Fibroblast of skin of scalp (primary cell): ENCODE measurements at places on chromosomes 12 and 14.

DNA sequence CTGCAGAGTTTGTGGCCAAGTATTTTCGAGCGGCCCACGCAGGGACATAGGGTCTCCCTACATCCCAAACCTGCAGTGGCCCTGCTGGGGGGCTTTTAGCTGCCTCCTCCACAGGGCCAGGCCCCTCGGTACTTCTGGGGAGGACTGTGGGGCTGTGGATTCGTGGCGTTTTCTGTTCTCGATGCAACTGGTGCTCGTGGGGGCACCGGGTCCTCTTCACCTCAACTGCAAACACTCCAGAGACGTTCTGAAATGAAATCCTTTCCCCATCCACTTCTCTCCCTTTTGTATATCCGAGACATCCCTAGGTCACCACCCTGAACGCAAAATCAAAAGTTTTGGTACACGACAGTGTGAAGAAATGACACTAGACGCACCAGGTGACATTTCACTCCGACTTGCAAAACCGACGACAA, 2.3 kb downstream of the RFX4 start:
- no peak for DNase-seq

GRCh38 chr12:106690569-106691305, 83.7 kb upstream of the RIC8B start:
- DNase-seq: no peak

DNA sequence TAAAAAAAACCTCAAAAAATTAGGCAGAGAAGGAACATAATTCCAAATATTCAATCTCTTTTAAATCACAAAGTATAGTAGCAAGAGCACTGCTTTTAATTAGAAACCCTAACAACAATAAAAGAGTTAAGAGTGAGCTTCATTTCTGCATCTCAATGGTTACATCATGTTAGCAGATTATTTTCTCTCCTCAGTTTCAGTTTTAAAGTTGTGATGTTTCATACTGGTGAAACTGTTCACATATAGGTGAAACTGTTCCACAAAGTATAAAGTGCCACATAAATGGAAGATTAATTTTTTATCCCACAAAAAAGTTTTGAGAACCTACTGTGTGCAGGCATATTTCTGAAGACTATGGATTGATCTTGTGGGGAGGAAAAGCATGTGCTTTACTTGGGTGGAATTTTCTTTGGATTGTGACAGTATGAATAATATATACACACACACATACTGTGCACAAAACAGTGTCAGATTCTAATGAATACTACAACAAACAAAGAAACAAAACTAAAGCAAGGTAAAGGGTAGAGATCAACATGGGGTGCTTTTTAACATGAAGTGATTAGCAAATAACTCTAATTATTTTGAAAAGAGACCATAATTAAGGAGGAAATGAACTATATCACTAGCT, 17.1 kb downstream of the LUM start:
- peak; percentile 30 for DNase-seq

DNA sequence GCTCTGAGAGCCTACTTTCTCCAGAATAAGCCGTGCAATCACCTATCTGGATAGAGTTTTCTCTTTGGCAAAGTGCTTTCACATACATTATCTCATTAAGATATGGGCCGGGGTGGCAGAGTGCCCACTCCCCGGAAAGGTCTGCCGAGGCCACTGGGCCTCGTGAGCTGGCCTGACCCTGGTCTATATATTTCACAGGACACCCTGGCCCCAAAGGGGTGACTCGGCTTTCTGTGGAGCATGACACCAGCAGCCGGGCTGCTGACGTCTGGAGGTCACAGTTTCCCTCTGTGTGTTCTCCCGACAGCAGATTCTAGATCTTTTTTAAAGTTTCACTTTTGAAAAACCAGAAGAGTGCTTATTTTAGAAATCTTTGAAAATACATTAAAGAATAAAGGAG, 27.9 kb upstream of the ATP2A2 start:
- no peak for DNase-seq

- DNase-seq: no peak
Observed at GRCh38 chr14:54310151-54310850, 86.5 kb upstream of the CDKN3 start.

DNA sequence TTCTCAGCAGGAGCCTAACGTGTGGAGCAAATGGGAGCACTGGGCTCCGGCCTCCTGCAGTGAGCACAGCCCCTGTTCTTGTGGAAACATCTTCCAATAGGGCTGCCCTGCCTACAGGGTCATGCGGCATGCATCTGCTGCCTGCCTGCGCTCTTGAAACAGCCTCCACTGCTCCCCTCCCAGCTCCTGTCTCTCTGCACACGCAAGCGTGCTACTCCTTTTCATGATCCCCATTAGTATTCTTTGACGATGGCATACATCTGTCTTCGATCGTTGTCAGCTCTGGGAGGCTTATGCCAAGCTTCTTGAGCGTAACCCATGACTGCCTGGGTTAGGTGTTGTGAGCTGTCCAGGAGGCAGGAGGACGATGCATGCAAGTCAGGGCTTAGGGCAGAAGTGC, 23.1 kb downstream of the NTF3 start:
- no peak for DNase-seq

- DNase-seq: peak; percentile 74
Observed at GRCh38 chr12:42326541-42327226, 717 bp downstream of the PPHLN1 start.

DNA sequence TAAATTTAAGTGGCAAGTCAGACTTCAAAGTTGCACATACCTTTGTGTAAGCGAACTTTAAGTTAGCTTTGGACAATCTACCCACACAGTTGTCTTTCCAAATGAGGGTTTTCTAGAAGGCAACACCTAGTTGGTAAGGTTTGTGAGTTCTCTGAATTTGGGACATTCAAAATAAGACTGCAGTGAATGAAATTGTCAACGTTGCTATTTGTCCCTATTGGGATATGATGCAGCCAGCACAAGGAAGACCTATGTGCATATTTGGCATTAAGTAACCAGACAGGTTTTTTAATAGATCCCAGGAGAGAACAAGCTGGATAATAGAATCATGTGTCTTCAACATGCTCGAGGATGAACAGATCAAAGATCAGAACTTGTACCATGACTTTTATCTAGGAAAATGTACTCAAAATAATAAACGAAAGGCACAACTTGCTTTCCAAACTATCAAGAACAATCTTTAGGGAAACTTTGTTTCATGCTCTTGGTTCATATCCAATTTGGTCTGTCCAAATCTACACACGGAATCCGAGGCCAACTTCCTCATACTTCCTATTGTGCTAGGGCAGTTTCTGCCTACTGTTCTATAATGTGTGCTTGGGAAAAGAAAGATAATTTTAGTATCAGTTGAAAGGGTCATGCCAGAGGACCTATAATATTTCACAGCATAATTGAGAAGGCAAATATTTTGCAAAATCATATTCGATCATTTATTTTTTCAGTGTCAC, 284.2 kb upstream of the SOX5 start:
- DNase-seq: no peak

- no peak for DNase-seq
Observed at GRCh38 chr12:57826966-57827365, 8.4 kb upstream of the AVIL start.

DNA sequence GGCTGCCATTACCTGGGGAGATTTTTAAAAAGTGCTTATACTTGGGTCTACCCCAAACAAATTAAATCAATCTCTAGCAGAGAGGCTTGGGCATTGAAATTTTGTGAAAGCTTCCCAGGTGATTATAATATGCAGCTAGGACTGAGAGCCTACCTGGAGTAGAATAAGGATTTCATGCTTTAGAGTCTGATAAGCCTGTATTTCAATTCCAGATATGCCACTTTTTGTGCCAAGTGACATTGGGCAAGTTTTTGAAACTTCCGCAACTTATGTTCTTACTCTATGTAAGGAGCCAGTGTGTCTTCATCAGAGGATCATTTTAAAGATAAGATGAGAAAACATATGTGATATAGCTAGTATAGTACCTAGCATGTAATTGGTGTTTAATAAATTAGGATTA, 159.8 kb upstream of the LRIG3 start:
- no peak for DNase-seq

DNA sequence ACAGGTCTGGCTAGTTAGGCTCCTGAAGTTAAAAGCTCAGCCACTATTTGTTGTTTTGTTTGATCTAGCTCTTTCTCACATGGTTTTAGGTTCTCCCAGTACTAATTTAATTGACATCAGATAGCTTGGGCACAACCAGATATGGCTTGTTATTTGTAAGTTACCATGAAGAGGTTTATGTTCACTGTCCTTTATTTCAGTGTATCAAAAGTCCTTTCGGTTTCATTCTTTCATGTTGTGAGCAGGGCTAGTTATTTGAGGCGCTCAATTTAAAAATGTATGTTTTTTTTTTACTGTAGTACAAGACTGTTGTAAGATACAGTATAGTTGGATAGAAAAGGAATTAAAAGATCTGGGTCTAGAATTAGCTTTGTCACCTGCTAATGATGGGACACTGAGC, 7.0 kb downstream of the GPX2 start:
- DNase-seq: no peak

GRCh38 chr12:94990222-94990621, 13.3 kb downstream of the NDUFA12 start:
- no peak for DNase-seq

- DNase-seq: no peak
Observed at GRCh38 chr12:118714051-118714460, 267.3 kb upstream of the SRRM4 start.

GRCh38 chr12:26195641-26196420, 458 bp downstream of the SSPN start:
- peak; percentile 55 for DNase-seq

DNA sequence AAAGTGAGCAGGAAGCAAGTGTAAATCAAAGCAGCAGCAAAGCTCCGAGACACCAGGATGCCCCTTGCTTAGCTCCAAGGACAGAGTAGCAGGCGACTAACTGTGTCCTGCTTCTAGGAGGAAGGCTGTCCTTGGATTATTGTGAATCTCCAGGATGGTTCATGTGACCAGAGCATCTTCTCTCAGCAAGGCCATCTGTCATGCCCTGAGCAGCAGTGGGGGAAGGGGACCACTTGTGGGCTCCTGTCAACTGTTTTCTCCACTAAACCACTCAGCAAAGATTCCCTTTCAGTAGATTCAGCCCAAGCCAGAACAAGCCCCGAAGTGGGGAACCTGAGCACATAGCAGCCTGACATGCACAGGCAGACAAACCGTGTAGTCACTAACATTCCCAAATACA, 19.4 kb downstream of the MAP3K9 start:
- DNase-seq: no peak

- DNase-seq: peak; percentile 40
Observed at GRCh38 chr14:54902521-54903420, at the start of gene GCH1. TSS of gene GCH1 (minus strand) at chr14:54902826. CDS start at chr14:54902663, 163 bp downstream.

- no peak for DNase-seq
Observed at GRCh38 chr14:69204753-69205152, 13.5 kb downstream of the EXD2 start.

DNA sequence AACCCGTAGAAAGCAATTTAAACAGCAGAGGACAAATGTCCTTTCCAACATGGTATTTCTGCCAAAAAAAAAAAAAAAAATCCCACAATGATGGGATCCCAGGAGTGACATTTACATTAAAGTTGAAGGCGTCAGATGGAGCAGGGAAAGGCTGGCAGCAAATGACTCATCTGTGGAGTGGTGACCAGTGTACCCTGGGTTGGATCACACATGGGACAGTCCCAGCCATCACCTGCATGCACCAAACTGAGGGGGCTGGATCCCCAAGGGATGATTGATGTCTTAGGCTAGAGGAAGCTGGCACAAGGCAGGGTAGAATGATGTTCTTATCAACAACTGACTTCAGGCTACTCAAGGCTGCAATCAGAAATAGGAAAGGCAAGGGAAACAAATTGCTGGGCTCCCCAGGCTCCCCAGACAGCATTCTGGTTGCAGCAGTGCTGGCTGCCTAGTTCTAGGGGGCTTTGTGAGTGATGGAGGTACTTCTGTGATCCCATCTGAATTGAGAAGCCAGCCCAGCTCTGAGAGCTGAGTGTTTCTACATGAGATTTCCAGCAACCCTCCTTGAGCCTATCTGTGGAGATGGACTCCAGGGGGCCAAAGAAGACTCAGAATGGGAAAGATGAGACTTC, 117.9 kb downstream of the DPF3 start:
- no peak for DNase-seq
